Activated CD4-positive, alpha-beta T cell treated with anti-CD3 and anti-CD28 coated beads for 4 hours (primary cell): ENCODE measurements at places on chromosomes 6 and 20.

GRCh38 chr20:21516861-21517565 lies 3.1 kb upstream of the NKX2-2 start:
- DNase-seq: no peak

DNA sequence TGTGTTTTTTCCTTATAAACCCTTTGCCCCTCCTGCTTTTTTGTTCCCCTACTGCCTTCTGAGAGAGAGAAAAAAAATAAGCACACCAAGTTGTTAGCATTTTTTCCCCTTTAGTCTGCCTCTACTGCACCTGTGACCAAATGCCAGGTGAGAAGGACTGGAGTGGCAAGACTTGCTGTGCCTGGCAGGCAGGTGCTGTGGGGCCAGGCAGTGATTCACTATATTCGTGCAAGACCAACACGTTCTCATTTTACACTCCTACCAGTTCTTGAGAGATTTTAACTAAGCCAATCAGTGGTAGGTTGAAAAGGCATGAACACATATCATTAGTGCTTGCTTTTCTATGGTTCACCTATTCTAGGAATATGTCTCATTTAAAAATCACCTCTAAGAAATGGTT lies 109.7 kb downstream of the FIG4 start:
- no peak for DNase-seq

GRCh38 chr6:47206626-47207025 lies 103.1 kb downstream of the TNFRSF21 start:
- DNase-seq: no peak

- DNase-seq: peak; percentile 66
These were observed at the start of gene RREB1 for GRCh38 chr6:7107578-7108195. Gene RREB1 (plus strand): TSS chr6:7107961. CDS start chr6:7181912, 73,951 bp downstream.

GRCh38 chr6:66740346-66740745 lies 1033.3 kb upstream of the EYS start:
- DNase-seq: no peak

- DNase-seq: no peak
These were observed 192.4 kb downstream of the BMP2 start for GRCh38 chr20:6959900-6960312.

DNA sequence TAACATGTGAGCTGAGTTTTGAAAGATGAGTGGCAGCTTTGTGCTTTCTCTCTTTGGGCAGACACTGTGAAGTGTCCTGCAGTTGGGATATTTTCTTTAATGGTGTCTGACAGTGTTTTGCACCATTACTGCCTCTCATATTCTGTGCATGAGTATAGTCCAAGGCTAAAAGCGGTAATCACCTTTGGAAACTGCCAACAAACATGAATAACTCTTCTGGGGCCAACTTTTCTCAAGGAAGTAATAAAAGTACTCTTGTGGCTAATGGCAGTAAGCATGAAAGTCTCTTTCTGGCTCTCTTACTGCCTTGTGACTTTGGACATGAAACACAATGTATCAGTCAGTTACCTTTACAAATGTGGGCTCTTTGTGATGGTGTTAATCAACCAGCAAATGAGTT lies 91.7 kb upstream of the SOX4 start:
- DNase-seq: no peak

GRCh38 chr6:55530931-55531330 lies 48.1 kb downstream of the HMGCLL1 start:
- DNase-seq: no peak

DNA sequence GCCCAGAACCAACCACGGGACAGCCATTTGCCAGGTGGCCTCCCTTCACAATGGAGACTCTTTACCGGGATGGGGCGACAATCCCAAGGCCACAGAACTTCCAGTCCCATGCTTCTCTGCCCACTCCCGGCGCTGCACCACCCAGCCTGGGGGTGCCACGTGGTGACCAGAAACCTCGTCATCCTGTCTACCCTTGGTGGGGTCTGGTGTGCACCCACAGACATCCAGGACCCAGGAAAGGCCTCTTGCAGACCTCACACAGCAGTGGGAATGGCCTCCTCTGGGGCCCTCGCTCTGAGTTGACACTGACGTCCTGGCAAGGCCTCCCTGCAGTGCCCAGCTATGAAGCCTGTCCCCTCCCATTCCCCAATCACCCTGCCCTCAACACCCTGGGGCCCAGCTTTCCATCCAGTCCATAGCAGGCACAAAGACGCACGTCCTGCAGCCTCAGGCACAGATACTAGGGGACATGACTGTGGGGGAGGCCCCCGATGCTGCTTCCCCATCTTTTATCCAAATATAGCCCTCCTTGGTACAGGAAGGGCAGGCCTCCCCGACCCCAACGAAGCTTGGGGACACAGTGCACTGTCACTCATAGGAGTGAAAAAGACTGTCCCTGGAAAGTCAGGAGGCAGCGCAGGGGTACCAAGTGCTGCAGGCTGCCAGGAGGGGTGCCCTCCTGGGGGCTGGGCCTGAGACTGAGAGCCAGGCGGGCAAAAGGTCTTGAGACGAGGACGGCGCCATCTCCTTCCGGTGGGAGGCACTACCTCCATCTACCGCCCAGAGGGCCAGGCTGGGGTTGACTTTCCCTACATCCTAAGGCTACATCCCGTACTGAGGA lies 7.2 kb downstream of the CST7 start:
- no peak for DNase-seq

- DNase-seq: peak; percentile 9
These were observed 414.0 kb downstream of the GJA1 start for GRCh38 chr6:121849477-121849876.

- DNase-seq: no peak
These were observed 32.8 kb upstream of the SMIM8 start for GRCh38 chr6:87289571-87289970.

DNA sequence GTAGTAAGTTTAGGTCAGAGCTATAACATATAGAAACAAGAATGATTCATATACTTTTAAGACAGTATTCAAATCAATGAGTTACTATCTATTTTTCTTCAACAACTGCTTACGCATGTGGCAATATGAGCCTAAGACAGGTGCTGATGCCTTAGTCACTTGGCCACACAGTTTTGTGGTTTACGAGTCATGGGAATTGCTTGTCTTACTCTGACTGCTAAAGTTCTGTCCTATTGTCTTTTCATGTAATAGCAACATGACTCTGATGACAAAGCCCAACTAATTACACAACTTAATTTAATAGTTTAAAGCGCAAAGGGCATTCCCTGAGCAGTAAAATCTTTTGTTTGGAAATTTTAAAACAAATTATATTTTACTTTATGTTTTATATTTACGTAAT lies 159.3 kb upstream of the CENPW start:
- no peak for DNase-seq

DNA sequence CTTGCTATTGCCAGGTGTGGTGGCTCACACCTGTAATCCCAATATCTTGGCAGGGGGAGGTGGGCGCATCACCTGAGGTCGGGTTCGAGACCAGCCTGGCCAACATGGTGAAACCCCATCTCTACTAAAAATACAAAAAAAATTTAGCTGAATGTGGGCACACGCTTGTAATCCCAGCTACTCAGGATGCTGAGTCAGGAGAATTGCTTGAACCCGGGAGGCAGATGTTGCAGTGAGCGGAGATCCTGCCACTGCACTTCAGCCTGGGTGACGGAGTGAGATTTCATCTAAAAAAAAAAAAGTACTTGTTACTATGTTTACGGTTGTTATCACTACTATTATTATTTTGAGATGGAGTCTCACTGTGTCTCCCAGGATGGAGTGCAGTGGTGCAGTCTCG lies 3.0 kb downstream of the PPT2 start:
- no peak for DNase-seq

DNA sequence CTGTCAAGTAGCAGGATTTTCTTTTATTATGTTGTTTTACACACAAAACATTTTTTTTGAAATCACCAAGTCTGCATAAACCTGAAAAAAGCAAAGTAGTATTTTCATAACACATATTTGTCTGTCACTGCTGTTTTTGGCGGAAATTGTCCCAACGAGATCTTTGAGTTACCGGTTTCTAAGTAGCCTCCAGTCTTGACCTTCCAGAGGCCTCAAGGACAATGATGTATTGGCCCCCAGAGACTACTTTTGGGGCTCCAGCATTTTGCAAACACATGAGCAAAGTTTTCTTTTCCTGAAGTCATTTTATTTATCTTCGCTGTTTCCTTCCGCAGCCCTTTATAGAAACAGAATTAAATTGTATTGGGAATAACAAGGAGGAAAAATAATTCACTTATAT lies 862.6 kb downstream of the KIF16B start:
- no peak for DNase-seq

GRCh38 chr6:136111831-136112230 lies 138.3 kb downstream of the MTFR2 start:
- DNase-seq: no peak

DNA sequence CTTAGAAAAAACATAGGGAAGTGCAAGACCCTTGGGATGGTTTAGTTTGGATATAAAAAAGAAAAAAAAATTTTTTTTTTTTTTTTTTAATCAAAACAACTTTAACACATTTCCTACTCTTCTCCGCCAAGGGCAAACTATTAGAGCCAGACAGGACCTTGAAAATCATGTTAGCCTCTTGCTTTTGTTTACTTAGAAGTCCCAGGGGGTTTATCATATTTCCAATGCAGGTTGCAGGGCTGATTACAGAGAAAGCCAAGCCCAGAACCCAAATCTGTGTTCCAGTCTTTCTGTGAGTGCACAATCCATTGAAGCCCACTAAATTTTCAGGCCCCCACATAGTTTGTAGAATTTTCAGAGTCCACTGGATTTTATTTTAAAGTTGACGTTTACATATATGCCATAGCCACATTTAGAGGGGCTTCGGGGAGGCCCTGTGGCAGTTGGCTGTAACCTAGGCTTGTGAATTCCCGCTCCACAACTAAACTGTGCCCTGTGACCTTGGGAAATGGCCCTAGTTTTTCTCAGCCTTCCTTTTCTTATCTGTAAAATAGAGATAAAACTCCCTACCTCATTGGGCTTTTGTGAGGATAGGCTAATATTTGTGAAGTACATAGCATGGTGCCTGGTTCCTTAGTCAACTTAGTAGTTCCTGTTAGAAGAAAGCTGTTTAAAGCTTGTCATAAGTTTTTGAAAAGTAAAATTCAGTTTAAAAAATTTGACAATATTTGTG lies 55.7 kb downstream of the NCOA7 start:
- no peak for DNase-seq

DNA sequence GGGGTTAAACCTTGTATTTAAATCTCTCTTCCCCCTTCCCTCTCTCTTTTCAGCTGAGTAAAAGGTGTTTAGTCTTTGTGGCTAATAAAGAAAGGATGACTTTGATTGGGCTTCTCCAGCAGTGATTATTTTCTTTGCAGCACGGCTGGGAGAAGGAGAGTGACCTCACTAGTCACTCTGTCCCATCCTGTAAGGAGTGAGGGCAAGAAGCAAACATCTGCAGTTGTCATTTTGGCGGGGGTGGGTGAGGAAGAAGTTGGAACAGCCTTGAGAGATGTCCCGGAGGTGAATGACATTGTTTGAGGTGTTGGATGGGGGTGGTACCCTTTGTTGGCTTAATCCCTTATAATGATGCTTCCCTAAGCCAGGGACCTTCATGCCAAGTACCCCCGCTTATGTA lies 223.6 kb downstream of the EYA2 start:
- no peak for DNase-seq

DNA sequence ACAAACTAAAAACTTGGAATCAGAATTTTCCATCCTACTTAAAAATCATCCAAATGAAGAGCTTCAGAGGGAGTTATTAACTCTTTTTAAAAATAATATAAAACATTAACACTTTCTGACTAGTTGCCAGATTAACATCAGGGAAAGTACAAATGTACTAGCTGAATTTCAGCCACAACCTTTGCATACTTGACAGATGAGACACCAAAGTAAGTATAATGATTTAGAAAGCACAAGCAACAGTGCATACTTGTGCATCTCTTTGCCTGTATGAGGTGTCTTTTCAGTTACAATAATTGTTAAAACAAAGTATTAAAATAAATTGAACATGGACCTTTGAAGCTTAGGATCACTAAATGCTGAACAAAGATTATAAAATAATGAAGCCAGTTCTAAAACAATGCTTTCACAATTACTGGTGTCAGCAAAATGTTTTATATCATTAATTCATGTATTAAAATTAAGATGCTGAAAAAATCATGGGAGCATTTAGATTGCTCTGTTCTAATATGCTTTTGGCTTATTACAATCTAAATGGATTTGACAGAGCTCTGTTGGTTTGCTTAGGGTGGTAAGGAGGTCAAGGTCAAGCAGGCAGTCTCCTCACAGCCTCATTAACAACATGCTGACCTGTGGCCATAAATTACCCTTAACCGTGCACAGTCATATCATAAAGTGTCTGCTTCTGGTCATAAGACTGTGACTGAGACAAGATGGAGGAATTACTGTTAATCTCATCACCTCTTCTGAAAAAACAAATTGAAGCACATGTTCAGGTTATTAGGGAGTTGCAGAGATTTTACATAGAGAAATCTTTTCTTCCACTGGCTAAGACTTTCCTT lies 15.1 kb downstream of the RNF217 start:
- no peak for DNase-seq

DNA sequence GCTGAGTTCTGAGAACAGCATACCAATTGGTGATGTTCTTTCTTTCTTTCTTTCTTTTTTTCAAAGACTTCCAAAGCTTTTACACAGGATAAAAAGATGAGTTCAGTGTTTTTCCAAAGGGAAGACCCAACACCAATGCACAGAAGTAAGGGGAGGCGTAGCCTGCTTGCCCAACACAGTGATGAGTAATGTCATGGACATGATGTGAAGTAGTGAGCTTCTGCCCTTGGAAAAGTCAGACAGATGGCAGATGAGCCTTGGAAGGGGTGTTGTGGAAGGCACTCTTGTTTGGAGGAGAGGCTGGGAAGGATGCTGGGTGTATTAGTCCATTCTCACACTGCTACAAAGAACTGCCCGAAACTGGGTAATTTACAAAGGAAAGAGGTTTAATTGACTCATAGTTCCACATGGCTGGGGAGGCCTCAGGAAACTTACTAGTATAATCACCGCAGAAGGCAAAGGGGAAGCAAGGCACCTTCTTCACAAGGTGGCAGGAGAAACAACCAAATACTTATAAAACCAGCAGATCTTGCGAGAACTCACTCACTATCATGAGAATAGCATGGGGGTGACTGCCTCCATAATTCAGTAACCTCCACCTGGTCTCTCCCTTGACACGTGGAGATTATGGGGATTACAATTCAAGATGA lies 12.6 kb downstream of the LRP11 start:
- no peak for DNase-seq

DNA sequence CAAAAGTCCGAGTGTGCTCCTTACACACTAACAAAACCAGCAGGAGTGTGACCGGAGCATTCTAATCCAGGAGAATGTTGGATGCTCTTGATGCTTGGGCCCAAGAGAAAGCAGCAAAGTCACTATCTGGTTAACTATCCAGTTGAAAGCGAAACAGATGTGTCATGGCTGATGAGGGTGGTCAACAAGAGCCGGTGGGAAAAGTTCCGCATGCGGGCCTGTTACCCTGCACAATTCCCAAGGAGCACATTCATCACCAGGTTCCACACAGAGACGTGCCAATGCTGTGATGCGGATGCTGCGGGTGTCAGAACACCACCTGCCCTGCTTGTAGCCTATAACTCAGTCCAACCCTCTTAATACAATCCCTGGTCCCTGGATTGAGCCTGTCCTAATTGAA lies 38.7 kb downstream of the IL20RA start:
- no peak for DNase-seq

GRCh38 chr20:10476319-10476724 lies 41.2 kb downstream of the SLX4IP start:
- no peak for DNase-seq

GRCh38 chr6:110358553-110359160 lies 508 bp upstream of the METTL24 start:
- no peak for DNase-seq

- DNase-seq: no peak
These were observed 48.6 kb upstream of the NAA20 start for GRCh38 chr20:19968466-19969073.
